ENCODE measurements at places on chromosomes 2 and 18. TPM values are rescaled to one million over a fixed set of nuclear protein-coding genes. Genes with fewer than 3 reads are reported as not detected.
A peak's percentile ranks its signal among the peaks of the same experiment; 100 is the strongest.

The GNAL gene
- total RNA-seq = 21.2 TPM

GRCh38 chr2:120863146-120863545, 127.5 kb downstream of the GLI2 start:
- no peak for DNase-seq

GRCh38 chr2:174729797-174730697, 34.2 kb downstream of the CHRNA1 start:
- peak; percentile 74 for DNase-seq

GRCh38 chr2:54456612-54457322, 640 bp downstream of the SPTBN1 start:
- DNase-seq = peak; percentile 60

DNA sequence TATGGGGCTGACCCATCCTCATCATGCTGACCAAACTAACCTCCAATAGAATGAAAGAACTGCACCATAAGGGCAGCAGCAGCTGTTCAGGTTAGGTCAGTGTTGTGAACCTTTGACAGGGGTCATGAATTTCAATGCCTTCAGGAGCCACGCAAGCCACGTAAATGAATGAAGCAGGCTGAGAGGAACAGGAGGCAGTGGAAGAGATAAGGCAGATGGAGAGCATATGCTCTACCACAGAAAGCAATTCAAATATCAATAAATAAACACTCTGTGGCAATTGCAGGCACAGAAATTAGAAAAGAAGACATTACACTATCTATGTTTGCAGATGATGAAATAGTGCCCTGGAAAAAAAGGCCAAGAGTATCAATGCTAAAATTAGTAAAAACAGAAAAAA, 56.3 kb downstream of the SCG2 start:
- no peak for DNase-seq

DNA sequence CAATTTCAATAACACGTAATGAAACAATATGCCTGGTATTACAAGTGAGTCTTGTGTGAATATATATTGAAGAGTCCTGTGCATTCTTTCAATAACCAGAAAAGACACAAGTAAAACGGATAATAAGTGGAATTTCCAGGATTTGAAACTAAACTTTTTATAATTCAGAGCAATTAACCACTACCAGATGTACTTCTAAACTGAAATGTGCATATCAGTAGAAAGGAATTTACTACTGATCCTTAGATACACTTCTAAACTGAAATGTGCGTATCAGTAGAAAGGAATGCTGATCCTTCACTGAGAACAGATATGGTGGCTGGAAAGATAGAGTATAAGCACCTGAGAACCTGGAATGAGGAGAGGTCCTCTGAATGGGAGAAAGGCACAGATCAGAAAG, 470.9 kb upstream of the SPHKAP start:
- DNase-seq = no peak

- DNase-seq = peak; percentile 17
Observed at GRCh38 chr2:75920859-75921551, 210.3 kb upstream of the GCFC2 start.

DNA sequence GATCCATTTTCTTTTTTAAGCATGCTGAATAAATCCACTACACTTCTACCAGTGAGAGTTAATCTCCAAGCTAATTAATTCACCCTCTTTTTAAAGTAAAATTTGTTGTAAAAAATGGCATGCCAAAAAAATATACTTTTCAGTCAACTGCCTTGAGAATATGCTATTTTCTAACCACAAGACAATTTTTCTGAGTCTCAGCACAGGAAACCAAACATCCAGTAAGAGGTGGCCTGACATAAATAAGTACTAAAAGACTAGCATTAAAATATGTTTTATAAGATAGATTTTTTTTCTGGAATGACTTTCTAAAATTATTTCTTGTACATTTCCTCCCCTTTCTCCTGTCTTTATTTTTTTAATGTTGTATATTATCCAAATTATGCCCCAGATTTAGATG, 2.9 kb downstream of the FBXO36 start:
- DNase-seq = no peak

DNA sequence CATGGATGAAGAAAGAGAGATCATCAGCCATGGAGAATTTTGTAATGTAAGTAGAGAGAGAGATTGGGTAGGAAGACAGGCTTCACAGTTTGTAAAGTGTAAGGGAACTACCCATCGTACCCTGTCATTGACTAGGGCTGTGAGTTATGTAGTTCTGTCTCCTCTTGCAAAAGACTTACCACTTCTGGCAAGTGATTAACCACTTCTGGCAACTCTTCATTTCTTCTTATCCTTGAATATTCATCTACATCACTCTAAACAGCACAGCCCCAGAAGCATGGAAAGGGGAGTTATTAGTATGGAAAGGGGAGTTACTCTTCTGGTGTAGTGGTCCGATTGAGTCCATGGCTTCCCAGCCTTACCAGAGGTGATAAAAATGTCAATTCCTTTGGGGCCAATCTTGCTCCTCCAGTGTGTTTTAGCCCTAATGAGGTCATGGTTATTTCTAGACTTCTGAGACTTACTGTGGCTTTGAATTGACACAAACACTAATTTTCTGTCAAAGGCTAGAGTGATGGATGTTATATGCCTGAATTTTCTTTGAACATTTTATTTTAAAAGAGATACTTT, 52.0 kb downstream of the STAT1 start:
- no peak for DNase-seq

The NOL4 gene
- total RNA-seq = 4.4 TPM

DNA sequence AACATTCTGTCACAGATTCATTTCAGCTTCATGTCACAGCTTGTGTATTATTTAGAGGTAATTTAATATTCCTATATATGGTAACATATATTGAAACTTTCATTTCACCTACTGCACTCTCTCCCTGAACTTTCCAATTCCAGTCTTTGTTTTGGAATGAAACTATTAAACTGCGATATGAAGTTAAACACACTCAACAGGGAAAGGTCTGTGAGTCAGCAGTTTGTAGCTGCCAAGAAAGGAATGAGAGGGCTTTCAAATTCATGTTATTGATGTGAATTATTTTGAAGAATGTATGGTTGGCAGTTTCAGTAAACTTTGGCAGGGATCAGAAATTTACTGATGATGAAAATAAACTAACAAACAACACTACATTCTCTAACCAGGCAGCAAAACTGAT, 148.3 kb downstream of the HNMT start:
- no peak for DNase-seq

The SPP2 gene
- not detected for total RNA-seq

DNA sequence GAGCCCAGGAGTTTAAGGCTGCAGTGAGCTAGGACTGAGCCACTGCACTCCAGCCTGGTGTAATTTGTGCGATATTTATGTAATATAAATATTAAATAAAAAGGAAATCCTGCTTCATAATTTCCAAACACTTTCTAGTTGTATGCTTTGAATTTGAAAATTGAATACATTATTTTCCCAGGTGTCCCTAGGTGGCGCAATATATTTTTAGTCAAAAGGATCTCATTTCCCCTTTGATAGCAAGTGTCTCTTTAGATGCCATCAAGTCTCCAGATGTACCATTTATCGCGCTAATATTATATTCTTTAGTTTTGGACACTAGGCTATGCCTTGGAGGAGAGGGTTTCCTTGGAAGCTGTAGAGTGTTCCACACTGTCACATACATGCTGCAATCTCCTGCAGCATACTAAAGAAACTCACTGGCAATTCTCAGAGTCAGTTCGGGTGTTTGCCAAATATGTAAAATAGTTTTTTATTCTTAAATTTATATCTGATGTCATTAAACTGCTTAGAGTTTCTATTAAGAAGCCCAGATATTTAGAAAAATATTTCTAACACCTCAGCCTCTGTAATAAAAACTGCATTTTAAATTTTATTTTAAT, 5.6 kb upstream of the WDR7 start:
- DNase-seq = peak; percentile 58

The NEDD4L gene
- 72.3 TPM for total RNA-seq

- DNase-seq = no peak
Observed at GRCh38 chr2:196117214-196117705, 48.6 kb upstream of the DNAH7 start.

The PMAIP1 gene
- 151 TPM for total RNA-seq

DNA sequence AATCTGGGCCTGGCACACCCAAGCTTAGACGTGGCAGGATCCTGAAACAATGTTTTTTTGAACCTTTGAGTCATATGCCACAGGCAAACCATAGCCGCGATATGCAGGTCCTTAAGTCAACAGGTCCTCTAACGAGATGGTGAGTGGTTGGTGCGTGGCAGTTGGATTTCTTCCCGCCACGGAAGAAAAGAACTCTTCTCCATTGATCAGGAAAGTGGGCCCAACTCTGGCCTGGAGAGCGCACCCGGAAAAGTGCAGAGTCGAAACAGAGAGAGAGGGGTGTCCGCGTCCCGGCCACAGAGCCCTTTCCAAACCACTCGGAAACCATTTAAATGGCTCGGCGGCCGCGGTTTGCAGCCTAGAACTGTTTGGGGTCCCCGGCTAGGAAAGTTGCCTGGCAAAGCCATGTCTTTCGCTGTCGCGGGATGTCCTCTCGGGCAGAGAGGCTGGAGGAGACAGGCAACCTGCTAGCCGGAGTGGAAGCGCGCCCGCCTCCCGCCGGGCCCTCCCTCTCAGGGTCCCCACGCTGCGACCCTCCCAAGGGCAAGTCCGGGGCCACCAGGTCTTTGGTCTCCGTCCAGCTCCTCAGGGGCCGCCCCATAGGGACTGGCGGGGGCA, 777 bp downstream of the GALNT3 start:
- peak; percentile 40 for DNase-seq

The LRRTM4 gene
- total RNA-seq = 15.4 TPM

DNA sequence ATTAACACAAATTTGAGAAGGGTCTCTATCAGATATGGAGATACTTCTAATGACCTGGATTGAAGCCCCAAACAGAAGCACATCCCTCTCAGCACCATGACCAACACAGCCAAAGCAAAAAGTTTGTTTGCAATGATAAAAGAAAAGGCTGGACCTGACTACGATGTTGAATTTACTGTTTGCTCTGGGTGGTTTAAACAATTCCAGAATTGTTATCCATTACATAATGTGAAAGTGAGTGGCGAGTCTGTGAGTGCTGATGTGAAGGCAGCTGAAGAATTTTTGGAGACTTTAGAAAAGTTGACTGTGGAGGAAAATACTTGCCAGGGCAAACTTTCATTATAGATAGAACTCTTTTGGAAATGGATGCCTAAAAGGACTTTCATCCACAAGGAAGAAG, 17.4 kb upstream of the DLX2 start:
- no peak for DNase-seq

- DNase-seq = no peak
Observed at GRCh38 chr2:180890781-180891180, 89.6 kb upstream of the UBE2E3 start.

GRCh38 chr18:59724103-59724502, 26.9 kb upstream of the CCBE1 start:
- DNase-seq = no peak

The ALKAL2 gene
- 4.5 TPM for total RNA-seq

DNA sequence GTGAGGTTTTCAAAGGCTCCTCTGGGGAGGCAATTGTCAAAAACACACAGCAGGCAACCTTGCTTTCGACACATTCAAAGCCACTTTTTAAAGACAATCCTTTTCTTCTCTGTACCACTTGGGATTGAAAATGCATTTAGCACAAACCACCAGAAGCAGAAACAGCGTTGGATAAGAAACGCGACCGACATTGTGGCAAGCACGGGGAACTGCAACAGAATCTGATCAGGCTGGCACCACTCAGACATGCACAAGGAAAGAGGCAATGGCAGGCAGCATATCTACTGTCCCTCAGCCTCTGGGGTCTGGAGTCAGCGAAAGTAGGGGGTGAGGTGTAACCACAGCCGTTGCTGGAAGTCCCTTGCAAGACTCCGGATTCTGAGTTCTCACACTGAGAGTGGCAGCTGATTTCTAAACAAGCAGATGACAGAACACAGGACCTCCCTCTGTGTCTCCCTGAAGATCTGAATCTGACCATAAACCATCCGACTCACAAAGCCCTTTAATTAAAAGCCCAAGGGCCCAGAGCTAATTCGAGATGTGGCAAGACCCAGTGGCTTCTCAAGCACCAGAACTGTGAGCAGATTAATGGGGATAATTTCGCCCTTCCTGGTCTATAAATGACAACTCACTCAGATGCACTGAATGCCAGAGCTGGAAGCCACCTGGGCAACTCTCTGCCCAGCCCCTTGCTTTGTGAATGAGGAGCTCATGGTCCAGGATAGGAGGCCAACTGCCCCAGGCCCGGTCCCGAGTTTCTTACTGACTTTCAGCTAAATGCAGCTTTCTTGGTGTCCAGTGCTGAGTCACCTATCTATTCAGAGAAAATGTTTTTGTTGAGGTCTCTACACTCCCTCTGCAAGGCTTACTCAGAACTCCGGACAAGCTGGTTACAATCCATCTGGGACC, 29.6 kb downstream of the CYRIA start:
- peak; percentile 7 for DNase-seq

DNA sequence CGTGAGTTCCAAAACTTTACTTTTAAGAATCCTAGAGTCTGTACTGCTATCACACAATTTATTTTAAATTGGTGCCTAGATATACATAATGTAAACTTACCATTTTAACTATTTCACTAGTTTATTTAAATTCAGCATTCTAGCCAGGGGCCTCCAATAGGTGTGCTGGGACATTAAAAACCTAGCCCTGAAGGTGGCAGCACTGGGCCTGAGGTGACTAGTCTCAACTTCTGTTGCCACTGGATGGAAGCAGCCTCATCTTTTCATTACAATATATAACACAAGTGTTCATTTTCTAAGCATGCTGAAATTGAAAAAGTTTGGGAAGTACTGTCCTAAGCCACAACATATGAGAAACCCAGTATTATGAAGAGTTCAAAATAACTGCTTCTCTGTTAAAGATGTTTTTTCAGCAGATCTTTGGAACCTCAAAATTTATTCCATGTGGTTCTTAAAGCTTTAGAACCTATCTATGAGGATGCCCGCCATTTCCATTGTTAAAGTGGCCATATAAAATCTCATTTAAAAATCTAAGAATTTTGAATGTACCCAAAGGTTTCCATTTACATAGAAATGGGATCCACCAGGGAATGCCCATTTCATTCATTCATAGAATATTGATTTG, 2.9 kb upstream of the RBBP8 start:
- peak; percentile 90 for DNase-seq

GRCh38 chr2:1586923-1587840, 157.1 kb downstream of the PXDN start:
- DNase-seq = no peak

GRCh38 chr2:37632310-37632709, 39.1 kb downstream of the CDC42EP3 start:
- DNase-seq = no peak

The SRD5A2 gene
- 0.03 TPM for total RNA-seq

GRCh38 chr2:133416736-133417135, 151.5 kb downstream of the NCKAP5 start:
- no peak for DNase-seq

GRCh38 chr2:215178121-215178520, 39.7 kb upstream of the ABCA12 start:
- DNase-seq = no peak

The ALPI gene
- not detected for total RNA-seq

The CPO gene
- total RNA-seq = not detected

DNA sequence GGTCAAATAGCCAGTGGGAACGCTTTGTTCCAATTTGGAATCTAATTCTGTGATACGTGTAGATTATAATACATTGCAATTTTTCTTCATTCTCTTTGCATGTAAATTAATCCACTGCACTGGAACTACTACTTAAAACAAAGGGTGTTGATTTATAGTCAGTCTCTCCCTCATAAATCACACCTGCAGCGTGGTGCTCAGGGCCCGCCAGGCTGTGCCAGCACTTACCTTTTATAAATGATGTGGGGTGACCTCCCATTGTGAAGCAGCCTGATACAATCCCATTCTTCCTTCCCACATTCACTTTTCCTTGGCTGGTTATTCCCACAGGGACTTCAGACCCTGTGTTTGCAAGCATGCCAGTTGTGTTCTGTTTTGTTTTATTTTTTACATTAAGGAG, 302.3 kb upstream of the ID2 start:
- no peak for DNase-seq

The KATNAL2 gene
- total RNA-seq = 7.7 TPM

The CACNB4 gene
- 9.8 TPM for total RNA-seq
